A549 (cell line): ENCODE measurements at places on chromosomes 1 and 21.

DNA sequence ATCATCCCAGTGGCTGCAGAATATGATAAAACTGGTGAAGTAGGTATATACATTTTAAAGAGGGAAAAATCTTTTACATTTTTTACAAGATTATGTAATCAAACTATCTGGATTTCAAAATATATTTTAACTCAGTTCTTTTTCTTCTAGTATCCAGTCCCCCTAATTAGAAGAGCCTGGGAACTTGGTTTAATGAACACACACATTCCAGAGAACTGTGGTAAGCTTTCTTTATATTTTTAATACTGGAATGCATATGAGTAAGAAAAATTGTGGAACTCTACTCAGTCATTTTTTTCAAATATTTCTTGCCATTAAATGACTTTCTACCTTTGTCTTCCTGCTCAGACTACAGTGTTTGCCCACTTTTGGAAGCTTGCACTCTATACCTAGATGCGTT lies 8.2 kb downstream of the ACADM start:
- DNase-seq: no peak

DNA sequence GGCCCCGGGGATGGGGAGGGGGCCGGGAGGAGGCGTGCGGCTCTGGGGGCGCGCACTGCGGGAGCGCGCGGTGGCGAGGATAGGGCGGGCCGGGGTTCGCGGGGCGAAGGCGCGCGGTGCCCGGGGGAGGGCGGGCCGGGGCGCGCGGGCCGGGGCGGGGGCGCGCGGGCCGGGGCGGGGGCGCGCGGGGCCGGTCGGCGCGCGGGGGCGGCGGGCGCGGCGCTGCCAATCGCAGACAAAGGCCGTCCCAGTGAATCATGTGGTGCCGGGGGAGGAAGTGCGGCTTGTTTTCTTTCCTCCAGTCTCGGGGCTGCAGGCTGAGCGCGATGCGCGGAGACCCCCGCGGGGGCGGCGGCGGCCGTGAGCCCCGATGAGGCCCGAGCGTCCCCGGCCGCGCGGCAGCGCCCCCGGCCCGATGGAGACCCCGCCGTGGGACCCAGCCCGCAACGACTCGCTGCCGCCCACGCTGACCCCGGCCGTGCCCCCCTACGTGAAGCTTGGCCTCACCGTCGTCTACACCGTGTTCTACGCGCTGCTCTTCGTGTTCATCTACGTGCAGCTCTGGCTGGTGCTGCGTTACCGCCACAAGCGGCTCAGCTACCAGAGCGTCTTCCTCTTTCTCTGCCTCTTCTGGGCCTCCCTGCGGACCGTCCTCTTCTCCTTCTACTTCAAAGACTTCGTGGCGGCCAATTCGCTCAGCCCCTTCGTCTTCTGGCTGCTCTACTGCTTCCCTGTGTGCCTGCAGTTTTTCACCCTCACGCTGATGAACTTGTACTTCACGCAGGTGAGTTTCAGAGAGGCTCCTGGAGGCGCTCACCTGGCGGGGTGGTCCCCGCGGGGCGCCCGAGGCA lies at the start of gene GPR137B:
Gene GPR137B, plus strand, starts transcription at position 287 of the 851 bp plus-strand sequence. Its CDS starts 84 bp downstream, at position 371.
- DNase-seq: peak; percentile 37

DNA sequence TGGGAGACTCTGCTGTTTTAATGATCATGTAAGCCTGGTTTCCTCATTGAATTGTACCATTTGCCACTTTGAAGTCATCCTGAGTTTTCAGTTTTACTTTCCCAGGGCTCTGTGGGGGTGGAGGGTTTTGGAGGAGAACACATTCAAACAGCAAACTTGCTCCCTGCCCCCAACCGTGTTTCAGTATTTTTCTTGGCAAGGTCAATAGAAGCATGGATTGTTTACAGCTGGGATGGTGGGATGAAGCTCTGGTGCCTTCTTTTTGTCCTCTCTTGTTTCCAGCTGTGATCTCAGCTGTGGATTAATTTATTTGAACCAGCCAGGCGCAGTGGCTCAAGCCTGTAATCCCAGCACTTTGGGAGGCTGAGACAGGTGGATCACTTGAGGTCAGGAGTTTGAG lies 54.3 kb upstream of the SERBP1 start:
- DNase-seq: no peak

GRCh38 chr1:1041092-1041523 lies 21.2 kb downstream of the AGRN start:
- no peak for DNase-seq

DNA sequence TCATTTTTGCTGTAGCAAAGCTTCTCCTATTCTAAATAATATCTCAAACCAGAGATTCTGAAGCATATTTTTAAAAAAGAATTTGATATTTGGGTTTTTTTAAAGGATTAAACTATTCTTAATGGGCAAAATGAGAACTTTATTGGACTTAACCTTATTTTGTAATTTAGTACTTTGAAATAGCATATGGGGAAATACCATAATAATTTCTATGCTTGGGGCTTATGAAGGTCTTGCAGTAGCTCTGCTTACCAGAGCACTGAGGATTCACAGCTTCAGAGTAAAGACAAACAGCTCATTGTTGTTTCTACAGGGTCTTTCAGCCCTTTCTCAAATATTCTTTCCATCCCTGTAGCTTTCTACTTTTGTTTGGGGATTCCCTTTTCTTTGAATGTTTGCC lies 111.2 kb upstream of the ZNF648 start:
- DNase-seq: no peak

DNA sequence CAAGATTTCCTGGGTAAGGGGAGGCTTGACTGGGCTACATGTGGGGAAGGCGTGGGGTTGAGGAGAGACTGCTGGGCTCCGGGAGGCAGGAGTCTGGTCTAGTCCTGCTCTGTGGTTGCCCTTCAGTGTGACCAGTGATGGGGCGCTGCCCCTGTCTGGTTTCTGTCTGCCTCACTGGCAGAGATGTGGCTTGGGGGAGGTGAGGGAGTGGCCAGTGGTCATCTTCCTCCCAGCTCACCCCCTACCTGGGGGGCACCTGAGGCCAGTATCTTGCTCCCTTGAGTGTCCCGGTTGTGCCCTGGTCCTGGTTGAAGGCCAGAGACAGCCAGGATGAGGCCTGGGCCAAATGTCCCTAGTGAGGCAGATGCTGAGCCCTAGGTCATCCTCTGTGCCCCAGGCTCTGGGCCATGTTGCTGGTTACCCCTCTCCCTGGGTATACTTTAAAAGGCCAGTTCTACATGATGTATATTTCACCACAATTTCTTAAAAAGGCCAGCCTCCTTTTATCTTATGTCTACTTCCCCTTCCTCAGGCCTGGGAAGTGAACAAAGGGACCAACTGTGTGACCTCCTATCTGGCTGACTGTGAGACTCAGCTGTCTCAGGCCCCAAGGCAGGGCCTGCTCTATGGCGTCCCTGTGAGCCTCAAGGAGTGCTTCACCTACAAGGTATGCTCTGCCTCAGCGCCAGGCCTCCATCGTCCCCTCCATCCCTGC lies 10.5 kb downstream of the FAAH start:
- DNase-seq: no peak

DNA sequence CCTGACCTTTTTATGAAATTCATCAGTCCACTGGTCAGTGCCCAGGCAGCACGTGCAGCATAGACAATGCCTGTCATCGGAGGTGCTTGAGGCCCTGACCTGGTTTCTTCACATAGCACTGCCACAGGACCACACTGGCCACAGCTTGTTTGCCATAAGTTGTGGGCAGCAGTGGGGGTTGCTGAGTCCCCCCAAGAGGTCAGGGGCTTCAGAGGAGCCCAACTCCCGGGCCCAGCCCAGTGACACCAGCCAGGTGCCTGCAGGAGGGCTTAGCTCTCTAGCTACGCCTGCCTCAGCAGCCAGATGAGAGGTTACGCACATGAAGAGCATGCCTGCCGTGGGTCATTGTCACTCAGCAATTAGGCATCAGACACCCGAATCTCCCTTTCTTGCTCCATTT lies 41.6 kb downstream of the UBASH3A start:
- DNase-seq: no peak

- DNase-seq: no peak
Measured at GRCh38 chr1:197923038-197923437, 5.9 kb downstream of the LHX9 start.

DNA sequence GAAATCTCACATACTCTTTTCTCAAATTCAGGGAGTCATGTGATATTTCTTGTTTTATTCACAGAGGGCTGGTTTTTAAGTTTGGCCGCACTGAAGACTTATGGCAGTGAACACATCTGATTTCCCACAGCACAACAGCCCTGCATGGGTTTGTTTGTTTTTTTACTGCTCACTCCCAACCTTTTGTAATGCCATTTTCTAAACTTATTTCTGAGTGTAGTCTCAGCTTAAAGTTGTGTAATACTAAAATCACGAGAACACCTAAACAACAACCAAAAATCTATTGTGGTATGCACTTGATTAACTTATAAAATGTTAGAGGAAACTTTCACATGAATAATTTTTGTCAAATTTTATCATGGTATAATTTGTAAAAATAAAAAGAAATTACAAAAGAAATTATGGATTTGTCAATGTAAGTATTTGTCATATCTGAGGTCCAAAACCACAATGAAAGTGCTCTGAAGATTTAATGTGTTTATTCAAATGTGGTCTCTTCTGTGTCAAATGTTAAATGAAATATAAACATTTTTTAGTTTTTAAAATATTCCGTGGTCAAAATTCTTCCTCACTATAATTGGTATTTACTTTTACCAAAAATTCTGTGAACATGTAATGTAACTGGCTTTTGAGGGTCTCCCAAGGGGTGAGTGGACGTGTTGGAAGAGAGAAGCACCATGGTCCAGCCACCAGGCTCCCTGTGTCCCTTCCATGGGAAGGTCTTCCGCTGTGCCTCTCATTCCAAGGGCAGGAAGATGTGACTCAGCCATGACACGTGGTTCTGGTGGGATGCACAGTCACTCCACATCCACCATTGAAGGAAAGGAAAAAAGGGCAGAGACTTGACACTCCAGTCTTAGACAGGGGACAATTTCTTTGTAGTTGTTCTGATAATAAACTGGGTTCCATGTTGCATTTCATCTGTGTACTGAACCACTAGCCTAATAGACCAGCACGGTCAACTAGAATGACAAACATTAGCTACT lies 22.8 kb downstream of the TMEM50A start:
- peak; percentile 12 for DNase-seq

DNA sequence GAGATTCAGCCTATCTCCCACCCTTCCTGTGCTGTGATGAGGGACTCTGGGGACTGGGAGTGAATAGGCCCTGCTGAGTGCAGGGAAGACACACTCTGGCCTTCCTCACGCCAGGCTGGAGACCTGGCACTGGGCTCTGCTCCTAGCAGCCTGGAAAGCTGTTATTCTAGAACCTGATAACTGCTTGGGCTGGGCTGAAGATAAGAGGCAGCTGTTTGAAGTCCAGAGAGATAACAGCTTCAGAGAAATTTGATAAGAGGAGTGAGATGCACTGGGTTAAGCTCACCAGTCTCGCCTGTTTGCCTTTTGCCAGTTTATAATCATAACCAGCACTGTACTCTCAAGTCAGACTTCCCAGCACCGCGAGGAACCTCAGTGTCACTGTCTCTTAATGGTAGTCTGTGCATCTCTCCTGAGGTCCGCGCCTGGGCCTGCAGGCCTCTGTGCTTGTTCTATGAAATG lies 46.6 kb upstream of the GPR37L1 start:
- no peak for DNase-seq

DNA sequence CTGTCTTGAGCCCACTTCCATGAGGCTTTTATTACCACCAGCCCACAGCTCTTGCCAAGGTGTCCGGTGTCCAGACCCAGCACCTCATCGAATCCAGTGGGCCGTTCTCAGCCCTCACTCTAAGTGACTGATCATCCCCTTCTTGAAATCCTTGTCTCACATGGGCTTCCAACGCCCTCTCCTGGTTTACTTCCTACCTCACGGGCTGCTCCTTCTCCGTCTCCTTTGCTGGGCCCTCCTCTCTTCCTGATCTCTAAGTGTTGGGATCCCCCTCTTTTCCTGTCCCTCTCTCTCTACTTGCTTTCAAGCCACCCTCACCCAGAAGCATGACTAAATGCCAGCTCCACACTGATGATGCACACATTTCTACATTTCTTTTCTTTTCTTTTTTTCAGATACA lies 9.0 kb upstream of the RHBG start:
- peak; percentile 56 for DNase-seq

- no peak for DNase-seq
Measured at GRCh38 chr1:200925831-200926230, 31.1 kb downstream of the INAVA start.

- DNase-seq: no peak
Measured at GRCh38 chr1:92194511-92194910, 23.2 kb upstream of the C1orf146 start.

DNA sequence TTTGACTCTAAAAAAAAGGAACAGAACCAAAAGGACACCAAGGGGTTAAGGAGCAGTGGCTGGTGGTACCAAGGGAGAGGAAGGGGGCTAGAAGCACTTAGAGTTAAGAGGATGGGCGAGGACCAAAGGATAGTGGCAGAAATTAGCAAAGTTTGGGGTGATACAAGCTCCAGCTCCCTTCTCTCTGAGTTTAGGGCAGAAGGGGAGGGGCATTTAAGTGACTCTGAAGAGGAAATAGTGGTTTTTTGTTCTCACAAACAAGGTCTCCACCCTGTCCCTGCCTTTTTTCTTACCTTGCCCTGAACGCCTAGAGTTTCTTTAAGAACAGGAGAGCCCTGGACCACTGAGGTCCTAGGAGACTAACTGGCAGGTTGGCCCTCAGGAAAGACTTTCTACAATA lies 3.3 kb downstream of the CDC42SE1 start:
- no peak for DNase-seq
